ENCODE measurements at places on chromosomes 4 and X. TPM values are rescaled to one million over a fixed set of nuclear protein-coding genes. Genes with fewer than 3 reads are reported as not detected.

SLC26A1 gene
- total RNA-seq: 0.49 TPM

DNA sequence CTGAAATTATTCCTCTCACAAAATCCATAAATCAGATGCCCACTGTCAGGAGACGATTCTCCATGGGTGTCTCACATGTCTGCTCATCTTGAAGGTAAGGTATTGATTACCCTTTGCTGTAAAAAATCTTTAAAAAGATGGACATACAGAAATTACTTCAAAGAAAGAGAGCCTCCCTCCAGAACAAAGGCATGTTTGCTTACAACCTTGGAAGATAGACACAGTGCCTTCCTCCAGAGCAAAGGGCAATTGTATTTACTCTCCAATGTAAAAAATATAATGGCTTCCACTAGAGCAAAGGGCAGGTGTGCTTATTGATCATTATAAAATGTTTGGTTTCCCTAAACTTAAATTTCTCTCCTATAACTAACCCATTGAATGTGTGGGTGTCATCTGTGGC lies 616.2 kb downstream of the ANKRD50 start:
- no peak overlapping the region for H3K27ac ChIP-seq
- no peak for DNase-seq
- H3K36me3 ChIP-seq: no peaks in the 10 kb centered on the region
- peaks cover 2% of the 10 kb centered on the region for H3K27me3 ChIP-seq
- H3K4me1 ChIP-seq: no peaks in the 10 kb centered on the region

DNA sequence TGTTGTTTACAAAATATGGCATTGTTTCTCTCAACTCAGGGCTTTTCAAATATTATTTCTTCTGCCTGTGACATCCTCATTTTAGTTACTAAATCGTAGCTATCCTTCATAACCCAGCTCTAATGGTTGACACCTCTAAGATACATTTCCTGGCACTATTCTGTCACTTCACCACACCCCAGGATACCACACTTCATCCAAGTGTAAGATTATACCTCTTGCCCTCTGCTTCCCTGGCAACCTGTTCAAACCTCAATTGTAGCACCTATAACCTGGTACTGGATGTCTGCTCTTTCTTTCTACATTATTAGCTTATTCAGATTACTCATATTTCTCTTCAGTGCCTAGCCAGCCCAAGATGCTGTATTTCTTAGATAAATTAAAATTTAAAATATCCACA lies 175.7 kb upstream of the SPIN4 start:
- no peak for DNase-seq
- H3K27me3 ChIP-seq: no peaks in the 10 kb centered on the region
- peaks cover 2% of the 10 kb centered on the region for H3K36me3 ChIP-seq
- H3K27ac ChIP-seq: no peak overlapping the region
- H3K4me3 ChIP-seq: no peak overlapping the region

CLNK gene
- total RNA-seq: 0.57 TPM

GRCh38 chrX:12751887-12752286 lies 39.3 kb upstream of the PRPS2 start:
- no peak for DNase-seq
- H3K27me3 ChIP-seq: peaks cover 4% of the 10 kb centered on the region
- H3K27ac ChIP-seq: no peak overlapping the region
- no peaks in the 10 kb centered on the region for H3K4me1 ChIP-seq
- H3K36me3 ChIP-seq: no peaks in the 10 kb centered on the region

CLTRN gene
- total RNA-seq: 0.17 TPM

DNA sequence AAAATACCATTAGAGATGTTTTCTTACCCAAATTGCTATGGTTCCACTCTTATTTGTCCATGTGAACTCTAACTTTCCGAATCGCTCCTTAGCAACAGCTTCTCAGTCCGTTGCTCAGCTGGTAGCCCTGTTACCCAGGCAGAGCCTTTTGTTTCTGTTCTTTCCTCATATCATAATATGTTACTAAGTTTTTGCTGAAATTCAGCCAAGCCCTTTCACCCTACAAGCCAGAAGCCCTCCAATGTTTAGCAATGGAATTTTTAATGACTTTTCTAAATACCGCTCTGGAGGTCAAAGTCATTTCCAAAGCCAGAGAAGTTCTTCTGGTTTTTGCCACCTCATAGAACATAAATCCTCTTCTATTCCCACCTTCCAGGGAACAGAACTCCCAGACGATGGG lies 1029.5 kb downstream of the C4orf33 start:
- no peaks in the 10 kb centered on the region for H3K36me3 ChIP-seq
- DNase-seq: no peak
- no peak overlapping the region for H3K27ac ChIP-seq
- H3K4me1 ChIP-seq: no peaks in the 10 kb centered on the region
- H3K4me3 ChIP-seq: no peak overlapping the region

DNA sequence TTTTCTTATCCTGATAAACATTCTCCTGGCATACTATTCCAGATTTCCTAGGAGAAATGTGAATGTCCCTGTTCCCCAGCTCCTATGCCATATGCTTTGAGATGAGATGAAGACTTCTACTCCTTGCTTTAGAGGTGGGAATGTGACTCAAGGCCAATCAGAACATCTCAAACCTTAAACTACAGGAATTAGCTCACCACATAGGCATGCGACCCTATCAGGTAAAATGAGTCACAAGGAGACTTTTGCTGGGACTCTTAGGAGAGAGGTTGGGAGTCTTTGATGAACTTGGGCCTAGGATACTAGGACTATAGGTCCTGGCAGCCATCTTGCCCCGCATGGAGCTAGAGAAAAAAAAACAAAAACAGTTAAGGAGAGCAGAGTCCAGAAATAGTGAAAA lies 5.8 kb upstream of the USO1 start:
- H3K27ac ChIP-seq: no peak overlapping the region

GRCh38 chrX:2507196-2507595 lies 6.4 kb upstream of the DHRSX start:
- H3K4me1 ChIP-seq: peaks cover 6% of the 10 kb centered on the region
- DNase-seq: no peak
- H3K27ac ChIP-seq: no peak overlapping the region
- peaks cover 4% of the 10 kb centered on the region for H3K27me3 ChIP-seq
- H3K4me3 ChIP-seq: no peak overlapping the region

CBR4 gene
- 20.9 TPM for total RNA-seq

DNA sequence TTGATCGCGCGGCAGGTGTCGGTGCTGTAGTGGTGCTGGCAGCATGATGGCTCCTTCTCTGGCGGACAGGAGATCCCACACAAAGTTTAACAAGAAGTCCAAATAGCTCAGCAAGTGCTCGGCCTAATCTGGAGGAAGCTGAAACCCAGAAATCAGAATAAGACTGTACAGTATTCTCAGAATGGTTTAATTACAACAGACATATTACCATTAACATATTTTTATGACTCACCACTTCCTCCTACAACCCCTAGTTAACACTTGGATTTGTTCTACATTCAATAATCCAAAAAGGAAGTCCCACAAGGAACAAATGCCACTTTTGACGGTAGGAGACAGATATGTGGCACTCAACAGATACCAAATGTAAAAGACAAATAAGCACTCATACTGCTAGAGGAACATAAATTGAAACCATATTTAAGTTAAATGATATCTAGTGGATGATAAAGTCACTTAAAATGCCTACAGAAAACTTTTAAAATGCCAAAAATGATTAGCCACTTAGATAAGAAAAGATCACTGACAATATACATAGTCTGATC lies 91.2 kb downstream of the HUWE1 start:
- H3K4me1 ChIP-seq: no peaks in the 10 kb centered on the region
- H3K27me3 ChIP-seq: no peaks in the 10 kb centered on the region
- no peak for DNase-seq
- no peak overlapping the region for H3K4me3 ChIP-seq

DNA sequence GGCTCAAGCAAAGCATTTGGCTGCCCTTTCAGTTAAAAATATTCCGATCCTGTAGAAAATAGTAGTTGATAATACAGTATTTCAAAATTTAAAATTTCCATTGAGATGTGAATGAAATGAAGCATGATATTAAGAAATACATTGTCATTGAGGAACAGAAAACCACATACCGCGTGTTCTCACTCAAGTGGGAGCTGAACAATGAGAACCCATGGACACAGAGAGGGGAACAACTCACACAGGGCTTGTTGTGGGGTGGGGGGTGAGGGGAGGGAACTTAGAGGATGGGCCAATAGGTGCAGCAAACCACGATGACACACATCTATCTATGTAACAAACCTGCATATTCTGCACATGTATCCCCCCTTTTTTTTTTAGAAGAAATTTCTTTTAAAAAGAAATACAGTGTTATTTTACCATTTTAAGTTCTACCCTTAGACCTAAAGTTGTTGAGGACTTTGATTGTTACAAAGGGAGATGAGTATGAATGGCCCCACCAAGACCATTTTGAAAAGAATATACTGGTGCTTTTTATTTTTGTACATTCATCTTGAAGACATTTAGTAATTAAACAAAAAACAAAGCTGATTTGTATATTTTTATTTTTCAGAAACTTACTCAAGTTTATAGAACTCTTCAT lies 52.0 kb upstream of the IL13RA1 start:
- DNase-seq: no peak
- H3K4me3 ChIP-seq: no peak overlapping the region
- no peaks in the 10 kb centered on the region for H3K4me1 ChIP-seq
